ENCODE measurements at places on chromosomes 3 and 15.
A peak's percentile ranks its signal among the peaks of the same experiment; 100 is the strongest.

GRCh38 chr3:140994316-140994715, 52.7 kb downstream of the SLC25A36 start:
- no peak for DNase-seq

DNA sequence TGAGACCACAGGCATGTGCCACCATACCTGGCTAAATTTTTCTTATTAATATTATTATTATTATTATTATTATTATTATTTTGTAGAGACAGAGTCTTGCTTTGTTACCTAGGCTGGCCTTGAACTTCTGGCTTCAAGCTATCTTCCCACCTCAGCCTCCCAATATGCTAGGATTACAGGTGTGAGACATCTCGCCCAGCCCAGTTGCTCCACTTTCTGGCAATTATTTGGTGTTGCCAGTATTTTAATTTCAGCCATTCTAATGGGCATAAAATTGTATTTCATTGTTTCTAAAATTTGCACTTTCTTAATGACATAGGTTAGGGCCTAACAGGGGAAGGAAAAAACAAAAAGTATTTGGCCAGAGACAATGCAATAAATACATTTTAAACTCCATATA, 1217.6 kb upstream of the ALCAM start:
- DNase-seq = no peak

GRCh38 chr15:51382787-51383186, 41.3 kb downstream of the GLDN start:
- no peak for DNase-seq

DNA sequence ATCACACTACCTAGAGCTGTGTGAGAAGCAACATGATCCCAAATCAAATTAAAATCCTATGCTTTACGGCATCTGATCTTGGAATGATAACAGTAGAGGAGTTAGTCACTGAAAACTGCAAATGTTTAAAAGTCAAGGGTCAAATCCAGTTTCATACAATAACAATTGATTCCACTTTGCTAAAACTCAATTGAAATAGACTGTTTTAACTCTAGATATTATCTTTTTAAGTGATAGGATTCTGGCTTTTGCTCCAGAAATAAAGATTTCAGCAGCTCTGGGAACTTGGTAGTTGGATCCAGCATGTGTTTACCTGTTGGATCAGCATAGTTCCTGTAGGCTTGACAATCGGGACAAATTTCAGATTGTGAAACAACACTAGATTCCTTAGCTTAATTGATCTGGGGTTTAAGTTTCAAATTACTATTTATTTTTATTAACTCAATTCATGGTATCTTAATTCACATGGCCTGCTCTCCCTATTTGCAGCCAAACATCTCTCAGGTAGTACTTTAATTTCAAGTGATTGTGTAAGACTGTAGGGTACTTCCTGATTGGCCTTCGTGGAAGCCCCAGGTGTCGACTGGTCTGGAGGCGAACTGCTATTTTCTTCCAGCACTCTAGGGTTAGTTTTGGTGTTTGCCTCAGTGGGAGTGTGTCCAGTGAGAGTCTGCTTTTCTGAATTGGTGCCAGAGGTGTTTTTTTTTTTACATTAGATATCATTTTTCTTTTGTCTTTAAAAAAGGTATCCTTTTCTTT, 16.6 kb downstream of the NFKBIZ start:
- DNase-seq = no peak

- no peak for DNase-seq
These were observed 9.9 kb upstream of the CCDC54 start for GRCh38 chr3:107367353-107367752.

GRCh38 chr15:83733691-83734090, 79.8 kb downstream of the ADAMTSL3 start:
- DNase-seq = no peak

- DNase-seq = no peak
These were observed 19.8 kb upstream of the DCLK3 start for GRCh38 chr3:36784138-36784635.

- DNase-seq = no peak
These were observed 247.7 kb upstream of the CDIN1 start for GRCh38 chr15:36331531-36332275.

DNA sequence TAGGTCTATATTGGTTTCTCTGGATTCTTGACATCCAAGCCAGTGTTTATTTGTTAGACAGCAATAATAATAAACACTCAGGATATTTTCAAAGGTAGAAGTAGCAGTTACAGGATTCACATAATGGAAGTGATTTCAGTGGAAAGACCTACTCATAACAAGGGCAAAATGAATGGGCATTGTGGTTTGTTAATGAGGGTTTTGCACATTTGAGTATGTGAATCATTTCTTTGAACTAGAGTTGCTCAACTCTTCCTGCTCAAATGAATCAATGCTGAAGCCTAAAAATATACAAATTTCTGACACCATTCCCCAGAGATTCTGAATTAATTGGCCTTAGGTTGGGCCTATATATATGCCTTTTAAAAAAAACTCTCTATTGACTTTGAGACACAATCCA, 4.1 kb upstream of the COL6A5 start:
- no peak for DNase-seq

DNA sequence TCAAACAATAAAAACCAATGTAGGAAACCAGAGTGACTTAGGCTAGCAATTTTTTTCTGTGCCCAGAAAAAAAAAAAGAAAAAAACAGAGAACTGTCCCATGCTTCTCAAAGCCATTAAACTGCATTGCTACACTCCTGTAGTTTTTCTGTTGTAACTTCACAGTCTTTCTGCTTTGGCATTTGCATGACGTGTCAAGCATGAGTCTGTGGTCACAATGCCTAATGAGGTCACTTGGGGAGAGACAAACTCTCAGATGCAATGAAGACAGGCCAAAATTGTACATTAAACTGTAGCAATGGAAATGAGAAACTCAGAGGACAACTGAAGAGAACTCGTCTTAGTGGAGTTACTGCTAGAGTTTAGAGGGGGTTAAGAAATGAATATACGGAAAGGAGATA, 30.8 kb downstream of the CCDC80 start:
- DNase-seq = no peak

- no peak for DNase-seq
These were observed 76.5 kb upstream of the SPRED1 start for GRCh38 chr15:38176155-38176554.

GRCh38 chr3:166580561-166580960, 743.3 kb upstream of the BCHE start:
- DNase-seq = no peak

GRCh38 chr3:72227486-72228070, 442.6 kb upstream of the PROK2 start:
- DNase-seq = no peak

- no peak for DNase-seq
These were observed 72.5 kb downstream of the GTPBP8 start for GRCh38 chr3:113063126-113063894.

- DNase-seq = no peak
These were observed 8.7 kb upstream of the CPA3 start for GRCh38 chr3:148856384-148856783.

DNA sequence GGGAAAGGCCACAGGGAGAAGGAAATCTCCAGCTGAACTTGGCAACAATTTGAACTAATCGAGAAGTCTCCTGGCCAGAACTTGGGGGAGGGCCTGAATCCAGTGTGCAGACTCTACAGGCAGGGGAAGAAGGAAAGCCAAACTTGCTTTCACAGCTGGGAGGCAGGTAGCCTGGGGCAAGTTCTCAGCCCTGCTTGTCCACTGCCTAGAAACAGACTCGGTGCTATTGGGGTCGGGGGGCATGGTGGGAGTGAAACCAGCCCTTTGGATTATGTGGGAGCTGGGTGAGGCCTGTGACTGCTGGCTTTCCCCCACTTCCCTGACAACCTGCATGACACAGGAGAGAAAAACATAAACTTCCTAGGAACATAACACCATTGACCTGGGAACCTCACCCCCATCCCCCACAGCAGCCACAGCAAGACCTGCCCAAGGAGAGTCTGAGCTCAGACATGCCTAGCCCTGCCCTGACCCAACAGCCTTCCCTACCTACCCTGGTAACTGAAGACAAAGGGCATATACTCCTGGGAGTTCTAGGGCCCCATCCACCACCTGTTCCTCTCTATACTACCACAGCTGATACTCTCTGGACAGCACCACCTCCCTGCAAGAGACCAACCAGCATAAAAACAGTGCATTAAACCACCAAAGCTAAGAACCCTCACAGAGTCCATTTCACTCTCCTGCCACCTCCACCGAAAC, 103.7 kb upstream of the MNS1 start:
- DNase-seq = no peak

DNA sequence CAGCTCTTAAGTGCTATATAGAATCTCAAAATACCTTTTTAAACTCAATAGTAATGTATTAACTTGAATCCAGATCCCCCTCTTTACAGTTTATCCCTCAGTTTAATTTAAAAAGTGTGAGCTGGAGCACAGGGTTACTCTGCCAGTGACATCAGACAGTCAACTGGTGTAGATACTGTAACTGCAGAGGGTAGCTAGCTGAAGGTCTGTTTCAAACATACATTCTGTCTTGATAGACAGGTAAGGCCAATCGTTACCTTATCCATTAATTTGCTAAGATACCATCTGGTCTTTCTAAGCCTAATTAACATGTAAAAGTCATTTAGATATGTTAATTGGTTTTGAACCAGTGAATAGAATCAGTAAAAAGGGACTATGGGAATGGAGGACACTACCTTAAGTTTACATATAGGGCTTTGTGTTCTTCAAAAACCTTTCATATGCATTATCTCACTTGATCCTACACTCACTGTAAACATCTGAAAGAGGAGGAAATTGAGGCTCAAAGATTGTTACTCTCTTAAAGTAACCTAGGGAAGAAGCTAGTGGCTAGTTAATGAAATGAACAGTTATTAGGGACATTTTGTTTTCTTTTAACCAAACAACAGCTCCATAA, 59.5 kb upstream of the TSPAN3 start:
- DNase-seq = no peak

GRCh38 chr3:98733812-98734281, 29.3 kb upstream of the ST3GAL6 start:
- no peak for DNase-seq

DNA sequence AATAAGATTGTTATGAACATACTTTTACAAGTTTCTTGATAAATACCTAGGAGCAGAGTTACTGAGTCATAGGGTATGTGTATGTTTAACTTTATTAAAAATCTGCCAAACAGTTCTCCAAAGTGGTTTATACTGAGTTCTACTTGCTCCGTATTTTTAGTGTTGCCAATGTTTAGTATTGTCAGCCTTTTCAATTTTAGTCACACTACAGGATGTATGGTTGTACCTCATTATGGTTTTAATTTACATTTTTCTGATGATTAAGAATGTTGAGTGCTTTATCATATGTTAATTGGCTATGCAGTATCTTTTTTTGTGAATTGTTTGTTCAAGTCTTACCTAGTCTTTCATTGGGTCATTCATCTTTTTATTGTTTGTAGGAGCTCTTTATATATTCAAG, 4.3 kb downstream of the TMOD3 start:
- no peak for DNase-seq

DNA sequence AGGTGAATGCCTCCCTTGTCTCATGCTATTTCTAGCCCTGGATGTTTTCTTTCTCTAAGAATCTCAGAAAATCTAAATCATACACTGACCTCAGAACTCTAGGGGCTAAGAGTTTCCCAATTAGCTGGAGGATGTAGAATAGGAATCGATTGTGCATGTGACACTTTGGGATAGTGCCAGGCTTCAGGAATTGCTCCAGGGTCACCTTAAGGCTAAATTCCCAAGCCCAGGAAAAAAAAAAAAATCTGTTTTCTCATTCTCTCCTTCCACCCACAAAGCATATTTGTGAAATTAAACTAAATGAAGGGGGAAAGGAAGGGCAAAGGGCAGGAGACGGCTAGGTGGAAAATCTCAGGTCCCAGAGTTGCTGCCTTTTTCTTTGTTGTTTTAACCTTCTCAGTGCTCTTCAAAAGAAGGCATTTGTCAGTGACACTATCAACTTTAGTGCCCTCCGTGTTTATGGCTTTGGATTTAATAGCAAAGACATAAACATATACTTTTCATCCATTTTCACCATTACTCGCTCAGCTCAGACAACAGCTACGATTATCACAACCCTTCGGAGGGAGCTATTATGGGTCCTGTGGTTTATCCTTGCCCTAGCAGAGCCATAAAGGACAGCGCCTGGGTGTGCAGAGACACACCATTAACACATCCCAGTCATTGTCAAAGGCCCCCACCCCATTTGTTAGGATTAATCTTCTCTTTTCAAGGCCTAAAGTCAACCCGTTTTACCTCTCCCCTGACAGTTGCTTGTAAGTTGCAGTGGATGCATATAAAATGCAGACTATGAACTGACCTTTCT, 271.7 kb downstream of the PDZRN3 start:
- DNase-seq = no peak

- no peak for DNase-seq
These were observed 201.0 kb upstream of the BCL6 start for GRCh38 chr3:187946163-187946691.

GRCh38 chr3:47512416-47513124, 942 bp downstream of the ELP6 start:
- DNase-seq = peak; percentile 16

- DNase-seq = no peak
These were observed 92.1 kb downstream of the SLC49A4 start for GRCh38 chr3:122886946-122887345.

DNA sequence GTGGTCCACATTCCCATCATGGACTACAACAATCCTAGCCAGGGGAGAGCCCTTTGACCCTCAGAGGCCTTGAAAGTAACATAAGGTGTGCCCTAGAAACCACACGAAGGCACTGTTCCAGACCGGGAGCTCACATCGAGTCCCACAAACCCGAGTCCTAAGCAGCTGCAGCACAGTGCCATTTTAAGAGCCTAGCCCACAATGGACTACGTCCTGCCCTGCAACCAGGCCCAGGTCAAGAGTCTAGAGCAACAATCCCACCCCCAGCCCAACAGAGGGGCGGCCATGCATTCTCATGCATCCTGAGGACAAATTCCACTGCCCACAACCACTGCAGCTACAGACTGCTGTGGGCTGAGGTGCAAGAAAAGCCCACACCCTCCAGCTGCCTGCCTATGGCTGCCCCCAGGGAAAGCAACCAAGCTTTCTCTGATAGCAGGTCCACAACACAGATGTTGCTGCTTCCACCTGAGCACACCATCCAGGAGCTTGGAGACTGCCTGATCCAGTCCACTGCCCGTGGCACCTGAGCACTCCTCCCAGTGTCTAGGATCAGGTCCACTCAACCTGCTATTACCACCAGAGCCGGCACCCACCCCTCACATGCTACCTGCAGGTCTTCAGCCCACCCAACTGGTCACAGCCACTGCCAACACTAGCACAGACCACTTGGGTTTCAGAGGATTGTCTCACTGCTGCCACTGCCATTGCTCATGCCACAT, 56.8 kb downstream of the IGSF11 start:
- DNase-seq = no peak

GRCh38 chr3:37053337-37053736, 60.0 kb downstream of the MLH1 start:
- DNase-seq = no peak

All from activated T-cell treated with anti-CD3 and anti-CD28 coated beads for 48 hours (primary cell).